NCI-H510A (cell line): ENCODE measurements at places on chromosomes 2 and 18.

- no peak for DNase-seq
Observed at GRCh38 chr18:58896734-58897508, 32.2 kb downstream of the ZNF532 start.

DNA sequence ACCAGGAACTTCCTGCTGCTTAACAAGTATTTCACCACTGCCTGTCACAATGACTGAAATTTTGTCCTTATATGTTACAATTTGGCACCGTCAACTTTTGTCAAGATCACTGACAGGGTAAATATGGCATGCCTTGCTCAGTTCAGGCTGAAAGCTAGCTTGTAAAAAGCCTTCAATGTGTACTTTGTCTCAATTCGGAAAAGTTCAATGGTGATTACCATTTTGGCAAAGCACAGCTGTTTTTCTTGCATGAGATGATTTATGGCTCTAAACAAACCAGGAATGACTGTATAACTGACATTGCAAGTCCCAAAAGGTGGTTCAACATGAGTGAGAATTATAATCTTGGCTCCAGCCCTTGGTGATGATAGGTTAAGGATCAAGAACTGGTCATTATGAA is 1255.2 kb downstream of the CNTNAP5 start:
- no peak for DNase-seq

DNA sequence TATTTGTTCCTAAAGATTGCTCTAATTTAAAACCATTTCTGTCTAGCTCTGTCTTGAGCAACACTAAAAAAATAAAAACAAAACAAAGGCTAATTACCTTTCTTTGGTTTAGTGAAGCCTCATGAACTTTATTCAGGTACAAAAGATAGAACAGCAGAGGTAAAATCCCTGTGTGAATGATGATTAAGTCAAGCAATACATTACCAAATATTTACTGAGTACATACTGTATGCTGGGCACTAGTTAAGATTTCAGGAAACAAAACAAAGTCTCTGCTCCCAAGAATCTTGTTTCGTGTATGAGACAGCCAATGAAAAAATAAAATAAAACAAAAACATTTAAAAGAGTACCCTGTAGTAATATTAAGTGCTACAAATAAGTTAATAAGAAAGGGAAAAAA is 257.5 kb downstream of the RND3 start:
- DNase-seq = no peak

DNA sequence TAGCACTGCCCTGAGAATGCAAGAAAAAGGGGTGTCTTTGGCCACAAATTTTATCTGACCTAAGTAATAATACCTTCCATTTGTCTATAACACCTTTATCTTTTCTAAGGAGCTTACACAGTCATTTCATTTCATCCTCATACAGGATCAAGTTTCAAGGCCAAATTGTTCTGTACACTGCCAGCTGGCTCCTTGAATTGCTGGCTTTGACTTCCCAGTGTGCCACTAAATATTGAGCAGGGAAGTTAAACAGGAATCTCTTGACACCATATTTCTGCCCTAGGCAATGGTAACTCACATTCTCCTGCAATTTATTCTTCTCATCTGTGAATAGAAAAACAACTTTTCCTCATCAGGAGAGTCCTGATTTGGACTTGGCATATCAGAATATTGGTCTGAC is 195.1 kb upstream of the LRP1B start:
- no peak for DNase-seq

GRCh38 chr2:134137182-134137611 is 116.7 kb upstream of the MGAT5 start:
- no peak for DNase-seq

- no peak for DNase-seq
Observed at GRCh38 chr2:157058161-157058560, 199.3 kb upstream of the GALNT5 start.
